ENCODE measurements at places on chromosomes 2 and 18. TPM values are rescaled to one million over a fixed set of nuclear protein-coding genes. Genes with fewer than 3 reads are reported as not detected.

Gene CD8A
- not detected for total RNA-seq

Gene MEP1B
- total RNA-seq, result not detected

Gene ARHGAP28
- total RNA-seq, result 24.5 TPM

Gene PLEKHH2
- total RNA-seq, result 2.1 TPM

Gene ESPNL
- total RNA-seq, result 1.5 TPM

Gene RAD51AP2
- 0.10 TPM for total RNA-seq

Gene KIAA2012
- not detected for total RNA-seq

Gene EVA1A
- 7.4 TPM for total RNA-seq

Gene CABLES1
- 22.5 TPM for total RNA-seq

Gene DNAJC5G
- not detected for total RNA-seq

Gene CNTNAP5
- total RNA-seq, result 0.04 TPM

Gene L3MBTL4
- 0.59 TPM for total RNA-seq

Gene OR6B2
- not detected for total RNA-seq

Gene GAL3ST2
- not detected for total RNA-seq

Gene MDH1B
- 2.0 TPM for total RNA-seq

Gene MALL
- total RNA-seq, result 5.1 TPM

Gene RUFY4
- total RNA-seq, result not detected

Gene FOXD4L1
- total RNA-seq, result not detected

Gene ABCG5
- not detected for total RNA-seq

Gene RMDN2
- 1.4 TPM for total RNA-seq

Gene TMEM127
- total RNA-seq, result 13.8 TPM

Gene CERKL
- 0.14 TPM for total RNA-seq

Gene RELCH
- 18.0 TPM for total RNA-seq

Gene POMC
- total RNA-seq, result 4.4 TPM

Gene C2orf80
- total RNA-seq, result not detected

Gene UGT1A3
- total RNA-seq, result not detected

Gene NOSTRIN
- not detected for total RNA-seq

Gene KHK
- total RNA-seq, result 3.3 TPM

Gene CBLN2
- not detected for total RNA-seq

Gene NEU2
- total RNA-seq, result not detected

Gene CNGA3
- not detected for total RNA-seq

Gene EIF2B4
- total RNA-seq, result 31.6 TPM

Gene GDF7
- 1.4 TPM for total RNA-seq

Gene TSN
- 77.8 TPM for total RNA-seq

Gene LRRTM1
- 0.37 TPM for total RNA-seq

Gene DCC
- 1.3 TPM for total RNA-seq

Gene CRYGD
- total RNA-seq, result 5.5 TPM

Gene IL36B
- total RNA-seq, result not detected

Gene DRC1
- total RNA-seq, result not detected

Gene LOXHD1
- total RNA-seq, result 0.07 TPM

Gene LAMA3
- 0.21 TPM for total RNA-seq

Gene SPP2
- not detected for total RNA-seq

Gene GPR148
- total RNA-seq, result 0.10 TPM

Gene RFTN2
- total RNA-seq, result 3.4 TPM

Gene MC2R
- not detected for total RNA-seq

Gene DSC3
- 0.73 TPM for total RNA-seq

Gene ACMSD
- total RNA-seq, result not detected

Gene LIMS2
- 0.33 TPM for total RNA-seq

Gene EVX2
- not detected for total RNA-seq

Gene IL1F10
- total RNA-seq, result not detected

Gene RESP18
- total RNA-seq, result not detected

Gene ZNF514
- total RNA-seq, result 11.4 TPM
